ENCODE measurements at places on chromosomes 13 and 19.

DNA sequence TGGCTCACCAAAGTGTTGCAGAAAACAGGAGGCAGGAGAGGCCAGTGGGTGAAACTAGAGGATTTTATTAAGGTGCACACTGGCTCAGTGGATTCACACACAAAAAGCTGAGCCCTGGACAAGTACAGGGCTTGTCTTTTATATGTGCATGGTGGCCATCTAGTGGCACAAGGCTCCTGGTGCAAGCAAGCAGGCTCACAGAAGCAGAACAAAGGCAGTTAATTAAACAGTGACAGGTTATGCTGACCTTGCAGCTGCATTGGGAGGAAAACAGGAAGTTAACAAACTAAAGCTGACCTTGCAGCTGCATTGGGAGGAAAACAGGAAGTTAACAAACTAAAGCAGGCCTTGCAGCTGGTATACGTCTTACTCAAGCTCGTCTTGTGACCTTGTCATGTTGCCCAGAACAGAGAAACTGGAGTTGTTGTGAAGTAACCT is 65.3 kb upstream of the ZNF681 start:
- peak; percentile 36 for DNase-seq

DNA sequence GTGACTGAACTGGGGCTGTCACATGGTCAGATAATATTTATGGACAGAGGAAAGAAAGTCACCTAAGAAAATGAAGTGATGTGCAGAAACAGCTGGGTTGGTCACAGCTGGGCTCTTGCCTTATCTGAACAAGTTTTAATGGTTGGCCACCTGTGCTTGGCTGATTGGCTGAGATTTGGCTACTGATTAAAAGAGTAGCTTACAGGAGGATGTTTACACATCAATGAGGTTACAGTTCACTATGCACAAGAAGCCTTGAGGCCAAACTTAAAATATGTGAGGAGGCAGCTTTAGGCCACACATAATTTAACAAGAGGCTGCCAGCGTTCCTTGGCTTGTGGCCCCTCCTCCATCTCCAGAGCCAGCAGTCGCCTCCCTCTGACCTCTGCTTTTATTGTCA is 99.2 kb upstream of the C1QTNF9B start:
- no peak for DNase-seq

GRCh38 chr13:99471221-99472121 is 29.8 kb upstream of the TM9SF2 start:
- DNase-seq = no peak

DNA sequence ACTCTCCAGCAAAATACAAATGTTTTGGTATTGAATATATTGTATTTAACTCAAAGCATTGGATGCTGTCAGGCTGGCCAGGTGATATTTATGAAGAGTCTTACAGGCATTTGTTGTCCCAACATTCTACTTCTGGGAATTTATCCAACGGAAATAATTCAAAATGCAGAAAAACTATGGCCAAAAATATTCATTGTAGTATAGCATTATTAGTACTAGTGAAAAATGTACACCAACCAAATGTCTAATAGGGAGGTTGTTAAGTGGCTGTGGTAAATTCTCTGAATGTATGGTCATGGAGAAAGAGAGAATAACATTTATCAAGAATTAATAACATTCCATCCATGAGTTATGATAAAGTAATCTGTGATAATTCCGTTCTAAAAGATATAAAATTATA is 38.6 kb upstream of the GAS6 start:
- DNase-seq = no peak

GRCh38 chr13:29758531-29759114 is 91.8 kb downstream of the UBL3 start:
- DNase-seq = no peak

DNA sequence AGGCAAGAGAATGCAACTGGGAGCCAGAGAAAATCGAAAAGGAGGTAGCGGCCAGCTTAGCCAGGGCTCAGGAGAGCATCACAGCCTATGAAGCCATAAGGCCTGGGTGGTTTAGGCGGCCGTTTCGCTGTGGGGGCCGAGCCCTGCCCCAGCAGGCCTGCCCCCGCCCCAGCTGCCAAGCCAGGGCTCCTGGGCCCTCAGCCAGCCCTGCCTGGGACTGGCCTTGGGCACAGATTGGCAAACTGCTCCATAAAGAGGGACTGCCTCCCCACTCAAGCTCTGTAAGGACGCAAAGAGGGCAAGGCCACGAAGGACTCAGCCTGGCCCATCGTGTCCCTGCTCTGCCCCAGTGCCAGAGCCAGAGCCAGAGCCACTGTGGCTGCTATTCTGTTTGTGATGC is 10.2 kb downstream of the ZNF653 start:
- DNase-seq = no peak

- no peak for DNase-seq
Observed at GRCh38 chr13:98274921-98275487, 97.9 kb upstream of the RNF113B start.

DNA sequence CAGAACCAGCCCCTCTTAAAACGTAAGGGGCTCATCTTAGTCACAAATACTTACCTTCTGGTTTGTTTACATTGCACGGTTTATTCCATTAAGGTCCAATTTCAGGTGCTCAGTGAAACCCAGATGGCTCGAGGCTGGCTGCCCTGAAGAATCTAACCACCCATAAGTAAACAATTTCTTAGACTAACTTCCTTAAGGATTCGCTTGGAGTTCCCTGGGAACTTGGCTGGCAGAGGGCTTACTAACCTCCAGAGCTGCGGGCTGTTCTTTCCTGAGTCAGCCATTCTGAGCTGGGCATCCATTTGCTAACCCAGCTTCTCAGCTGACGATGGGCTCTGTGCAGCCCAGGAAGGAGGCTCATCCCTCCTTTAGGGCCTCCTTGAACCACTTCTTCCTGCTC is 262.1 kb downstream of the FGF9 start:
- DNase-seq = peak; percentile 22

- no peak for DNase-seq
Observed at GRCh38 chr13:59112221-59112718, 1051.5 kb downstream of the DIAPH3 start.

DNA sequence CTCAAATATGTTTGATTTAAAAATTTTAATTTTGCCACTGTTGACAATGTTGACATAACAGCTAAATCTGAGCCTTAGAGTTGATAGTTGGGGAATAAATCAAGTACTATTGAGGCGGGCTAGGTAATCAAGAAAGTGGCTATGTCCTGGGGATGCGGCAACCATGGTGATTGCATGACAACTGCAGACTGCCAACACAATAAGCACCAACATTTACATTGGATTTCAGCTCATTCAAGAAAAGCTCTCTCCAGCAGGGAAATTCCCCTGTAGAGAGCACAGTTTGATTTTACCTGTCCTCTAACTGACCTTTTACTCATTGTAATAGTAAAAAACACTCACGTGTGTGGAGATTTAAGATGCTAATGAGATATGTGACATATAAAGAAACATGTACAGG is 63.1 kb downstream of the ZNF100 start:
- no peak for DNase-seq

DNA sequence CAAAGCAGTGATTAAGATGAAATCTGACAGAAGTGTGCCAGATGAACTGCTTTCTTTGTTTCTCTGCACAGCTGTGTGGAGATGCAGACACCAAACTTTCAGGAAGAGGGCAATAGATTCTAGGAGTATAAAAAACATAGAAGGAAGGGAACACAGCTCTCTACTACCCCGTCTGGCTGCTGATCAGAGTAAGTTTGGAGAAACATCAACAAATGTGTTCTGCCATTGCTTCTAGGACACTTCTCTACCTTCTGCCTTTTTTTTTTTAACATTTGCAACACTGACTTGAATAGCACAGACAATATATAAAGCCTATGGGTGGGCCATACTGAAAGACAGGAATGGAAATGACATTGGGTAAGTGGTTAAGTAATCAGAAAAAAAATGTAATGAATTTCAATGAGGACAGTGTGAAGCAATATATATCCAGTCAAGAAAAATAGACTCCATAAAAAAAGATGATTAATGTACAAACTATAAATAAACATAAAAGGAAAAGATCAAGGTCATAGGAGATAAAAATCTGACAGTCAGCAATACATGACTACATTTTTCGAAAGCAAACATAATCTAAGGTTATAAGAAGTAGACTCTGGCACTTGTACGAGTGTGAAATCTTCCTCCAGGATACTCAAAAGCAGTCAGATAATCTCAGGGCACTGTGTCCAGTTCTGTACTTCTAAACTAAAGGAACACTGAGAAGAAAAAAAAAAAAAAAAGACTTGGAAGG is 21.4 kb downstream of the NUFIP1 start:
- DNase-seq = no peak

- DNase-seq = no peak
Observed at GRCh38 chr13:31437975-31438374, 238.2 kb downstream of the B3GLCT start.
